ELF-1 (cell line): ENCODE measurements at places on chromosomes 11 and 22.

DNA sequence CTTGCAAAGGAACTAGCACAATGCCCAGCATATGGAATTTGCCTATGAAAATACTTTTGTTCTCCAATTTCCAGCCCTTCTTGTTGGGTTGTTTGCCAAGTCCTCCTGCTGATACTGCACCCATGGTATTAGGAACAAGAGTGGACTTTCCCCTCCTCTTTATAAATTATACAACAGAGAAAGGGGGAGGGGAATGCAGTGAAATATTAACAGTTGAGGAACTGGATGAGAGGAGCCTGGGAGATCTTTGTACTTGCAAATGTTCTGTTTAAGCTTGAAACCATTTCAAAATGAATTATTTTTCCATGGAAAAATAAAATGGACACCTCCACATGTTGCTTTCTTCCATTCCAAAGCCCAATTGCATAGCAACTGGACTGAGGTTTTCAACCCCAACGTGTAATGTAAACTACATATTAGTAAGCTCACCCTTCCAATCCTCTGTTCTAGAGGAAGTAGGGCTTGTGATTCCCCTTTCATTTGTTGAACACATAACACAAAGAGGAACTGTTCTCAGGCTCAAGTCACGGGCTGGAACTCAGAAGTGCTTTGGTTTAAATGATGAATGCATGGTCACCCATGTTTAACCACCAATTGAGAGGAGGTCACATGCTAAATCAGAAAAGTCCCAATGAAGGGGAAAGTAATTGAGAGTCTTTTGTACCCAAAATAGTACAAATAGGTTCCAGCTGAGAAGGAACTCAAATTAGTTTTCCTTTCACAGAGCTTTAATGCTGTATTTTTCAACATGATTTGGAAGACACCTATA, 66.2 kb upstream of the ZC3H12C start:
- DNase-seq, result no peak

GRCh38 chr11:126136507-126136906, 73.8 kb upstream of the CDON start:
- DNase-seq, result peak; percentile 84

DNA sequence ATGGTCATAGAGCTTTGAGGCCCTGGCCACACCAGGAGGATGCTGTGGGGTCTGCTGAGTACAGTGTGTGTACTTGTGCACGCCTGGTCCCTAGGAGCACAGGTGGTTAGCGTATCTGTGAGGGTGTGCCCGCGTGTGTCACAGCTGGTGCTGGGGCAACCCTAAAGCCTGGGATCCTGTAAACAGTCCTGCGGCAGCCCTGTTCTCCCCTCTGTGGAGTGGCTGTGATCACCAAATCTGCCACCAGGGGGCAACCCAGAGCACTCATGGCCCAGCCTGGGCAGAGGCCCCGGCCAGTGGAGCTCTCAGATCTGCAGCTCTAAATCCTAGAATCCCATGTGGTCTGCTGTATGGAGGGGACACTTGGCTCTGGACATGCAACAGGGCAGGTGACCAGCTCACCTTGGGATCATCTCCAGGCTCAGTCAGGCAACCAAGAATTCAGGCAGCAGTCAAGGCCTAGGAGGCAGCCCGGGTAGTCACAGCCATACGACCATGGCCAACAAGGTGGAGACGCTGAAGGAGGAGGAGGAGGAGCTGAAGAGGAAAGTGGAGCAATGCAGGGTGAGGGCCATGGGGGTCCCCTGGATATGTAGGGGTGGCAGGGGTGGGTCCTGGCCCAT, 3.9 kb downstream of the SH3BP1 start:
- DNase-seq, result peak; percentile 88

- DNase-seq, result peak; percentile 89
Measured at GRCh38 chr22:23539135-23539838, 40.8 kb downstream of the IGLL1 start.

DNA sequence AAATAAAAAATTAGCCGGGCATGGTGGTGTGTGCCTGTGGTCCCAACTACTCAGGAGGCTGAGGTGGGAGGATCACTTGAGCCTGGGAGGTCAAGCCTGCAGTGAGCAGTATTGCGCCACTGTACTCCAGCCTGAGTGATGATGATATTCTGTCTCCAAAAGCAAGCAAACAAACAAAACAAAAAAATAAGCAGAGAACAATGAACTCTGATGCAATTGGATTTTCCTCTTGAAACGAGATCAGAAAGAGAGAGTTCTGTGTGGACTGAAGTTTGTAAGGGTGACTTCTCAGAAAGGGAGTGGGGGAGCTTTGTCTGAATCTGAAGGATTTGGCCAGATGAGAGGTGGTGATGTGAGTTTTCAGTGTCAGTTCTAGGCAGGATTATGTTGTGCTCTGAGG, 6.0 kb upstream of the TMEM123 start:
- no peak for DNase-seq

- no peak for DNase-seq
Measured at GRCh38 chr11:129866311-129866710, 29.1 kb downstream of the NFRKB start.

DNA sequence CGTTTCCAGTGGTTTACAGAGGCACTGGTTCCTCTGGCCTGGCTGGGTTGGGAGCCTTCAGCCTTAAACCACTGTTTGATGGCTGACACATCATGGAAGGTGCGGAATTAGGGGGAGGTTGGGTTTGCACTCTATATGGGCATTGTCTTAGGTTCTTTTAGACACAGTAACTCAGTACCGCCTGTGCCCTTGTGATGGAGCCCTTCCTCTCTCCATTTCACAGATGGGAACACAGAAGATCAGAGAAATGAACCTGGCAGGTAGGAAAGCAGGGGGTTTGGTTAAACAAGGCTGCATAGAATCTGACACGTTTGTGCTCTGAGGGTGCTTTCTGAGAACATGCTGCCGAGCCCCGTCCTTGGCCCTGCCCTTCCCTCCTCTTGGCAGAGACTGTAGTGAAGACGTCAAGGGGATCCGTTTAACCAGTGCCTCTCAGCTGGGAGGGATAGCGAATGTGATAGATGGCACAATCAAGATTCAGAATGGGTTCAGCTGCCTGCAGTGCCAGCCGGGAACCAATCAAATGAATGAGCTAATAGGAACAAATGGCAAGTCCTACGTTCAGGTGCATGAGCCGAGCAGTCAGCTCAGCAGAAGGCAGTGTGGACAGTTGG, 228.6 kb downstream of the TBC1D22A start:
- no peak for DNase-seq

DNA sequence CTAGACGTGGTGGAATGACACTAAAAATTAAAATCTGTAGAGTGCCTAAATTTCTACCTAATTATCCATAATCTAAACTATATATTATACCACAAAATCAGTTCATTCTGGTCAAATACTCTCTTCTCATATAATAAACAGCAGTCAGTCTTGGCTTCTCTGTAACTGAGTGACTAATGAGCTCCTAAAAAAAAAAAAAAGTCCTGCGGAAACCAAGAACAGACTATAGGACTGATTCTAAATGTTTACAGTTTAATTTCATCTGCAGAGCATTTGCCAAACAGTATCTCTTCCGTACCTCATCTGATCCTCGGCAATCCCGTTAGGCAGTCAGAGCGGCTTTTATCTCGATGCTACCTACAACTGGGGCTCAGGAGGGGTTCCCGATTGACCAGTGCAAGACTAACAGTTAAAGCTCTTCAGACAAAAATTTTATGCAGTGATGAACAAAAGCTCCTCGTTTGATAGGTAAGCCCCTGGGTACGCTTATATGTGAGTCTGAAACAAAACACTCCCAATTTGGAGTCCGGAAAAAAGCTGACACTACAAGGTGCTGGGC, 686 bp downstream of the KIF18A start:
- DNase-seq, result no peak

GRCh38 chr11:24661331-24661730, 164.5 kb downstream of the LUZP2 start:
- DNase-seq, result no peak

DNA sequence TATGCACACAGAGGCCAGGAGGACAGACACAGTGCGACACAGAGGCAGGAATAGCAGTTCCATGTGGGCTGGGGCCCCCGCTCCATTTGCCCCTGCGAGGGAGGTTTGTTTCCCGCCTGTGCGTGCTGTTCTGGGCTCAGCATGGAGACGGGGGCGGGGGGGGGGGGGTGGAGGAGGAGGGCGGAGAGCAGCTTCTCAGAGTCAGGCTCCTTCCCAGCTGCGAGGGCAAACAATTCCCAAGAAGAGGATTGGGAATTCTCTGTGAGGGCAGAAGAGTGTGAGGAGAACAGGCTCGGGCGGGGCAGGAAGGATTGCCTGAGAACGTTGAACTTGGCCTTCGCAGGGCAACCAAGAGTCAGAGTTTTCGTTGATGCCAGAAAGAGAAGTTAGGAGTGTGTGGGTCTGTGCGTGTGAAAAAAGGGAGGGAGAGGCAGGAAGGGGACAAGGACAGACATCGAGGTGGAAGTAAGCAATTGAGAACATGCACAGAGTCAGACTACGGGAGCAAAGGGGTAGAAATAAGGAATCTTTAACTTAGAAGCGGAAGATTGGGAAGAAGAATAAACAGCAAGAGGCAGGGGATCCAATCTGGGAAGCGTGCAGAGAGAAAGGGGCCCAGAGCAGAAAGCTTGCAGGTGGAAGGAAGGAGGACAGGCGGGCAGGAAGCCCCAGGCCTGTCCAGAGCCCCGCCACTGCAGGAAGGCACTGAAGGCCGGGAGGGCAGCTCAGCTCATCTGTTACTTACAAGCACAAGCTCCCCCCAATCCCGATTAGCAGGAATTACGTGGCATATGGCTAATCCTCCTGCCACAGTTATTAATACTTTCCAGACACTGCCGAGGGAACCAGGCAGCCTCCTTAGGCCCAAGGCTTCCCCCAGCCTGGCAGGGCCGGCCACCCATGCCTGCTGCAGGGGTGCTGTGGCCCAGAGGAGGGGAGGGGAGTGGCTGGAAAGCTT, 15.6 kb upstream of the JAM3 start:
- DNase-seq, result peak; percentile 21

DNA sequence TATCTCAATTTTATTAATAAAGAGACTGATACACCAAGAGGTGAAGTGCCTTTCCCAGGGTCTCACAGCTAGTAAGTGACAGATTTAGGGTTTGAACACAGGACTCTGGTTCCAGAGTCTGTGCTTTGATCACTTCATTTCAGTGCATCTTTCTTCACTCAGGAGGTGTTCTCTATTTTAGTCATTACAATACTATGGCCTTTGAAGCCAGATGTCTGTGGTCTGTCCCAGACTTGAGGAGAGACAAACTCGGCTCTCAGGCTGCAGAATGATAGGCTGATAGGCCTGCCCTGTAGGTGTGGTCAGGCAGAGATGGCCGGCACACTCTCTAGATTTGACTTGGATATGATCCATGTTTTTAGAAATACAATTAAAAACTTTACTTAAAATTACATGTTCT, 478.5 kb upstream of the CCDC90B start:
- DNase-seq, result no peak

DNA sequence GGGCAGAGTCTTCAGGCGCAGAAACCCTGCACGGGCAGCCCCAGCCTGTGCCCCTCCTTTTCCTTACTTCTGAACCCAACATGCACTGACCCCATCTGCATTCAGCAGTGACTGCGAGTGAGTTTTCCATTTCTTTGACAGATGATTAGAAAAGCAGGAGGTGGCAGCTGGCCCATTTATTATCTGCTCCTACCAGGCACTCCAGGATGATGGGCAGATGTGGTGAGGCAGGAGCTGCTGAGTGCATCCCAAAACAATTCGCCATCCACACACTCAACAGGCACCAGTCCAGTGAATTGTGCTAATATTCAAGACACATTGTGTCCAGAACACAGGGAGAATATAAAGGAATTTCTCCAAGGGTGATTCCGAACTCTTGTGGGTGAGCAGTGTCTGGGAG, 208.5 kb downstream of the TENM4 start:
- DNase-seq, result no peak

GRCh38 chr11:72985645-72986044, 156.5 kb downstream of the FCHSD2 start:
- no peak for DNase-seq

GRCh38 chr11:95715777-95716241, 73.8 kb downstream of the FAM76B start:
- no peak for DNase-seq

GRCh38 chr11:14232652-14233051, 126.3 kb downstream of the RRAS2 start:
- DNase-seq, result peak; percentile 55

DNA sequence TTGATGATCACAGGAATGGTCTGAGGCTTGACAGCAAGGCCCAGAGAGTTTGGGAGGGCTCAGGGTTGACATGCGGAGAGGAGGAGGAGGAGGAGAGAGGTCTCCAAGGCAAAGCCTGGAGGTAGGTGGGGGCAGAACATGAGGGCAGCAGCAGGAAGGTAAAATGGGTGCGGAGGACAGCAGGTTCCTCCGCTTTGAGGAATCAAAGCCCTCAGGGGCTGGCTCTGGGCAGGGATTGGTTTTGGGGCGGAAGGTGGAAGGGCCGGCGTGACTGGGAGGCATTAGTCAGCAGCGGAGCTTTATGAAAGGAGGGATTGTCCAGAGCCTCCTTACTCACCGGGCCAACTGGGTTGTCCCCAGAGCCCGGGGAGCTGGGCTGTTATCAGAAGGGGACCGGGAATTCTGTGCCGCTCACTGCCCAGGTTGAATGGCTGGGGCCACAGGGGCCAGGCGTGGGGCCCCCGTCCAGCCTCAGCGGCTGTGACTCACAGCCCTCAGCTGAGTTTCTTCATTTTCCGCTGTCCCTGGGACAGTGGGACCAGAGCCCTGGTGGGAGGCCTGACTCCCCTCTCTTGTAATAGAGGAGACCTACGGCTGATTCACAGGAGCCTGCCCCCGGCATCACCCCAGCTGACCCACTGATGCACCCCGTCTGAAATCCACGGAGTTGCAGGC, 36.2 kb downstream of the LIF start:
- DNase-seq, result peak; percentile 72

DNA sequence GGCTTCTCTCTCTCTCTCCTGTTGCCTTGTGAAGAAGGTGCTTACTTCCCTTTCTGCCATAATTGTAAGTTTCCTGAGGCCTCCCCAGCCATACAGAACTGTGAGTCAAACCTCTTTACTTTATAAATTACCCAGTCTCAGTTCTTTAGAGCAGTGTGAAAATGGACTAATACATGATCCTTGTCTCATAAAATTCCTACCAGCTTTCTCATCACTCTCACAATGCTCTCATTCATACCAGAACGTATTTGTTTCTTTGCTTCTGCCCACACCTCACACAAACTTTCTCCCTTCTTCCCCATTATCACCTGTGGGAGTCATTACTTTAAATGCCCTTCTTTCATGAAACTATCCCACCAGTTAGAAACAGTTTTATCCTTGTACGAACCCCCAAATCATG, 62.7 kb upstream of the ARHGAP42 start:
- DNase-seq, result no peak

DNA sequence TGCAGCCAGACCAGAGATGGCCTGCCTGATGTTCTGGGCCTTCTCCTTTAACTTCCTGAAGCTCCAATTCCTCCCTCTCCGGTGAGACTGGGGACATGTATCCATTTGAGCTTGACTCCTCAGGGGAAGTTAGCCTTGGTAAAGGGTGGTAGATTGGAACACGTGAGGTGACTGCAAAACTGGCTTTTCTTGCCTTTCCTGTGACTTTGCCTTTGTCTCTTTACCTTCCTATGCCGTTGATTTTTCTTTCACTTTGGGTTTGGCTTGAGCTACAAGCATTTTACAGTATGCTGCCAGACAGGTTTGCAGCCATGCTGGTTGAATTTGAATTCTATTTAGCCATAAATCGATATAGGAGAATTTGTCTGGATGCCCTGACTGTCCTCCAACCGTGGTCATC, 16.8 kb upstream of the GLYATL1 start:
- no peak for DNase-seq
